H54 (cell line): ENCODE measurements at places on chromosomes 1 and 21.
A peak's percentile ranks its signal among the peaks of the same experiment; 100 is the strongest.

GRCh38 chr1:29473161-29473855 lies 237.0 kb downstream of the PTPRU start:
- DNase-seq = no peak

GRCh38 chr1:112528076-112528475 lies 19.3 kb downstream of the WNT2B start:
- DNase-seq = no peak

GRCh38 chr1:43547538-43548072 lies 16.9 kb downstream of the PTPRF start:
- DNase-seq = no peak

DNA sequence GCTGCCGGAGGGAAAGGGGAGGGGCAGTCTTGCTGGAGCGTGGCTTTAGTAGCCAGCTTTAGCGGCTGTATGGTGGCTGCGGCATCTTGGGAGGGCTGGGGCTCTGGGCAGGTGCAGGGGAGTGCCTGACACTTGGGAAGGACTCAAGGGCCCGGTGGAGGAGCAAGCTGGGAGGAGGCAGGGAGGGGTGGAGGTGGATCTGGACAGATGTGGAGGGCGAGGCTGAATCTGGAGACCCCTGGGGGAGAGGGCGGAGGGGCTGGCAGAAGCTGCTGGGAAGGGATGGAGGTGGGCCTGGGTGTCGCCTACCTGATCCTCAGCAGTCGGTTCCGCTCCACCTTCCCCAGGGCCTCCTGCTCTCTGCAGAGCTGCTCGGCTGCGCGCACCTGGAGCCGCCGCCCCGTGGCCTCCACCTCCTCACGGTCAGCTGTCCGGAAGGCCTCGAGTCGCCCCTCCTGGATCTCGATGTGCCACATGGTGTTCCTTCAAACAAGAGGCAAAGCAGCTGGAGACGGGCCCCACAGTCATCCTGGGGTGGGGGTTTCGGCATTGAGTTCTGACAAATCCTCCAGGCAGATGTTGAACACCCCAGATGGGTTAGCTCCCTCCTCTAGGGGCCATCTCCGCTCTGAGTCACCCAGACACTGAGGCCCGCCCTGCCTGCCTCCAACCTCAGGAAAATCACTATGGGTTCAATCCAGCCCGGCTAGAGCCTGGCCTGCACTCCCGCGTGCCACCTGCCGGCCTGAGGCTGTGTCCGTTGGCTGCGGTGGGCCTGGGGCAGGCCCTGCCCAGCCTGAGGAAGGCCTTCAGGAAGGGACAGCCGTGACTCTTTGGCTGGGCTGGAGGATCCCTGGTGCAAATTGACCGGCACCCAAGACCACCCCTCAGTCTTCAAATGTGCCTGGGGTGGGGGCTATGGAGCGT lies 29.6 kb downstream of the CFAP74 start:
- no peak for DNase-seq

GRCh38 chr21:17139696-17140095 lies 373.1 kb upstream of the CXADR start:
- DNase-seq = peak; percentile 7

- DNase-seq = no peak
Observed at GRCh38 chr1:244347942-244348341, 103.8 kb downstream of the ADSS2 start.

DNA sequence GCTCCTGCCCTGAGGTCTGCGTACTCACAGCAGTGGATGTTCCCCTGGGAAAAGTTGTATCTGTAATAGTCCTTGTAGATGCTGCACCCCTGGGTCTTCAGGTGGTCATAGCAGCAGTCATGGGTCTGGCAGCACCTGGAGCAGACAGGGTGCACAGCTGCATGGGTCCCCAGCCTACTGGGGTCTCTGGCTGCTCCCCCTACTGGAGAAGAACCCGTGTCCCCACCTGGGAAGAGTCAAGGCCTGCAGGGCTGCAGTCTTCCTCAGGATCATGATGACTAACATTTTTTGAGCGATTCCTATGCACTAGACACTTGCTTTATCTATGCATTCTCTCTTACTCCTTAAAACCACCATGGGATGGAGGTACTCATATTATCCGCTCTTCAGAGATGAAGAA lies 3.9 kb downstream of the PLA2G2D start:
- no peak for DNase-seq

- DNase-seq = no peak
Observed at GRCh38 chr21:25487046-25487594, 120.2 kb downstream of the MRPL39 start.

- no peak for DNase-seq
Observed at GRCh38 chr1:42418516-42418915, 37.3 kb downstream of the ZMYND12 start.

- no peak for DNase-seq
Observed at GRCh38 chr1:168373869-168374268, 93.2 kb downstream of the TBX19 start.

GRCh38 chr21:36913247-36914169 lies 53.0 kb downstream of the HLCS start:
- DNase-seq = no peak

- no peak for DNase-seq
Observed at GRCh38 chr1:184507604-184508280, 120.9 kb downstream of the C1orf21 start.

DNA sequence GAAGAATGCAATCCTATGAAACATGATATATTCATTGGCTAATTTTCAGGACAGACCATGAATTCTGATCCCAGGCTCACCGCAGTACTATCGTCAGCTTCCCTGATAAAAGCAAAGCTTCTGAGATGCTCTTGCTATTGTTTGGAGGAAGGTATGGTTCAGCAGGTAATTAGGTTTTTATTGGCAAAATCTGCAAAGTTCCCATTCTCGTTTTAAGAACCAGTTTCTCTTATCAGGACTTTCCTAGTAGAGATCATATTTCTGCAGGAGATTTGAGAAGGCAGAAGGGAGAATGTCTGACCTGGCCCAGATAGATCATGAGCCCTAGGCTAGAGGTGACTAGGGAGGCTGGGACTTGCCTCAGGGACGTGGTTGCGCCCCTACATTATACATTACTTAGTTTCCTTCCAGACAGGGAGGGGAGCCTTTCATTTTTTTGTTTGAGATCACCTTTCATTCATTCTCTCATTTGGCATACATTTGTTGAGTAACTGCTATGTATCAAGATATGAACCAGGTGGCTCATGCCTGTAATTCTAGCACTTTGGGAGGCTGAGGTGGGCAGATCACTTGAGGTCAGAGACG lies 108.8 kb downstream of the NRIP1 start:
- DNase-seq = no peak

DNA sequence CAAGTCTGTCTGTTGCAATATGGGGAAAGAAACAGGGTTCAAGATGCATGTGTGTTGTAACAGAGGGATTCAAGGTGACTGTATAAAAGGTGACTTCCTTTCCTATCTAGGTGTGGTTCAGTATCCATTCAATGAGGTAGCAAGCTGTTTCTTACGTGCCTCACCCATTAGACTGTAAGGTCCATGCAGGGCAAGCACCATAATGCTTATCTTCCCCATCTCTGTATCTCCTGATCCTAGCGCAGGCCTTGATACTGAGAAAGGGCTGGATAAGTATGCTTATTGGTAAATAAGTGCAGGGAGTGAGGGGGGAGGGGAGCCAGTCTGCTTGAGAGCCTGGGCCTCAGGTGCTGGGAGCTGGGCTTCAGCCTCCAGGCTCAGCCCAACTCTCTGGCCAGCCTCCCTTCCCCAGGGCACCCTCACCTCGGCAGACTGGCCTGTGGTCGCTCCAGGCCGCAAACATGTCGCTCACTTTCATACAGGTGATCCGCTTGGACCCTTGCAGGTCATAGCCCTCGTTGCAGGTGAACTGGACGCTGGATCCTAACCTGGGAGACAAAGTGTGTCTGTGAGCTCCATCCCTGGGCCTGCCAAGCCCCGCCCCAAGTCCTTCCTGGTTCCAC lies 44.5 kb upstream of the HMGB4 start:
- DNase-seq = no peak

- DNase-seq = no peak
Observed at GRCh38 chr1:100377590-100378361, 25.5 kb downstream of the CDC14A start.

GRCh38 chr1:98049370-98050135 lies 128.7 kb upstream of the DPYD start:
- no peak for DNase-seq

GRCh38 chr1:193111641-193112090 lies 6.5 kb upstream of the GLRX2 start:
- no peak for DNase-seq

DNA sequence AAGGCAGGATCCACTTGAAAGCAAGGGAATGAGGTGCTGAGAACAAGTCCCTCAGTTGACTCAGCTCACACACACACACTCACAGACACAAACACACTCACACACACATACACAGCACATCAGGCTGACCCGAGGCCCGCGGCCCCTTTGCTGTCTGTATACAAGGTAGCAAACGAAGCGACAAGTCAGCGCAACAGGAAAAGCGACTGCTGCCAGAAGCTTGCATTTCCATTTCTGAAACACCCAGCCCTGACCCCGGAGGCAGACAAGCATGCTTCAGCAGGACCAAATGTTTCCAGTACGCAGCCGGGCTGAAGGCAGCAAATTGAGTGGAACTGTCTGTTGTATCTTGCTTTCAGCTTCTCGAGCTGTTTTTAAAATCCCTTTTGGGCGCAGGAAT lies 501.6 kb downstream of the NPHP4 start:
- no peak for DNase-seq

GRCh38 chr1:64909031-64909430 lies 57.3 kb downstream of the JAK1 start:
- no peak for DNase-seq

- DNase-seq = no peak
Observed at GRCh38 chr1:101344745-101345144, 107.9 kb downstream of the S1PR1 start.

DNA sequence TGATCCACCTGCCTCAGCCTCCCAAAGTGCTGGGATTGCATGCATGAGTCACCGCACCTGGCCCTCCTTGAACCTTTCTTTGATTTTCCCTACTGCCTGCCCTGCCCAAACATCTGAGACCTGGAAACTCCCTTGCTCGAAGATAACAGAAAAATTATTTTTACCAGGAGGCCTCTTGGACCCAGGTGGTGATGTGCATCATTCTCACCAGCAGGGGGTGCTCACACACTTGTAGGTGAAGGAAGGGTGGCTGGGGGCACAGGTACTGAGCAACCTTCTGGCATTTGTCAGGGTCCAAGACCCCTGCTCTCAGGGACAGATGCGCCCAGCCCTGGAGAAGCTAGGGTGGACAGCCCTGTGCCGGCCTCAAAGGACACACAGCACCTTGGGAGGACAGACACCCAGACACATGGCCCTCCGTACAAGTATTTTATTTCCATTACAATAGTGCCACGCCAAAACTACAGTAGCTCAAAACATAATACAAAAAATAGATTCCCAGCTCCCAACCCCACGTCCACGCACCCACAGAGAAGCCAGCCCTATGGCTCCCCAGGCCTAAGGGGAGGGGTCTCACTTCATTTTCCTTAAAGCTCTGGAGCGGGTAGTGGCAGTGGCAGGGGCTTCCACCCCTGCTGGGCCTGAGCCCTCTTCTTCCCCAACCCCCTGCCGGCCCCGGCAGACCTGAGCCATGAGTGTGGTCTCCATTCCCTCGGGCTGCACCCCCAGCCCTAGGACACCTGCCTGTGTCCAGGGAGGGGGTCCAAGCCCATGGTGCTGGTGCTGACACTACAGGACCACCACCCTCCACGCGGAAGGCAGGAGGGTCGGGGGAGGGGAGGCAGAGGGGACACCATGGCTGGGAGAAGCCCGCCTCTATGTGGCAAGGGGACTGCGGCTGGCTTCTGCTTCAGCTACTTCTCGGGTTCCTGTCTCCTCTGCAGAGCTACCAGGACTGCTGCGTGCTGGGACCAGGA lies 40.4 kb upstream of the EIF4G3 start:
- no peak for DNase-seq

- DNase-seq = peak; percentile 9
Observed at GRCh38 chr1:99737016-99737415, 29.4 kb downstream of the FRRS1 start.

- peak; percentile 99 for DNase-seq
Observed at GRCh38 chr1:54253480-54253879, 53.5 kb downstream of the MRPL37 start.

DNA sequence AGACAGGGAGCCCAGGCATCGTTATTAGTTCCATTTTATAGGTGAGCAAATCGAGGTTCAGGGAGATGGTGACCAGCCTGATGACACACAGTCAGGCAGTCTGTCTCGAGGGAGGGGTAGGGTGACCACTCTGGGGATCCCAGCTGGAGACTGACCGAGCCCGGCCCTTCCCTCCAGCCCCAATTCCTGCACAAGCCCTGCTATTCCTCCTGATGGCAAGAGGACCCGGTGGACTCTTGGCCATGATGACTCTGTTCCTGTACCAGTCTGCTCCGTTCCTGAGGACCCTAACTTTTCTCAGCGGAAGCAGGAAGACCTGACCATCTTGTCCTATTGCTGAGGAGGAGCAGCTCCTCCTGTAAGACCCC lies 391 bp downstream of the AGT start:
- DNase-seq = no peak

DNA sequence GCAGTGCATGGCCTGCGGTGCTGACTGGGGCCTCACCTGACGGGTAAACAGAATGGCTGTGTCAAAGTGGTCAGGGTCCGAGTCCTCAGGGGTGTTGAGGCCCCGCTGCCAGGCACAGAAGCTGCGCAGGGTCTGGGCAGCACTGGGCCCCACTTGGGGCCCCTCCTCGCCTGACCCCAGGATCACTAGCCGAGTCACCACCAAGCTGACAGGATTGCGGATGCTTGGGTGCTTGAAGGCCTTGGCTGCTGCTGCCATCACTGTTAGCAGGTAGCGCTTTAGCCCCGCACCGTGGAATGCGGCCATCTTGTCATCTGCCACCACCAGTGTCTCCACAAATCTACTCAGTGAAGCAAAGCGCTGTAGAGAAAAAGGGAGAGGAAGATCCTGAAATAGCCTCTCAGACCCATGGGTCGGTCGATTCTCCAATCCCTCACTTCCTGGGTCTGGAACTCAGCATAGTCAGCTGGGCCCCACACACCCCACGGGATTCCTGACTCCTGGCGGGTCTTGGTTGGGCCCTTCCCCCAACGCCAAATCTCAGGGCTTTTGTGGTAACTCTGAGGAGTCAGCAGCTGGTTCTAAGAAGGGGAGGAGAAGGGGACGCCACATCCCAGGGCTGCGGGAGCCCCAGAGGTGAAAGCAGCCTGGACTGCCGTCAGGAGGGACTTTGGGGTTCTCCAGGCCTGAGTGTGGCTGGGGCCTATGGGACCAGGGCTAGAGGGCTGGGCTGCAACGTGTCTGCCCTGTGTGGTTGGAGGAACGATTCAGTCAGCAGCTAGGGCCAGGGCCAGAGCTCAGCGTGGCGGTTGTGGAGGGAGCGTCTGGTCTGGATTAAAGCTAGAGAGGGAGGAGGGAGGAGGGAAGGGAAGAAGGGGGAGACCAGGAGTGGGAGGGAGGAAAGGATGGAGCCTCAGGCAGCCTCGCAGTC lies 2.1 kb downstream of the ADAMTS4 start:
- no peak for DNase-seq
